ENCODE measurements at places on chromosomes 2 and 18. TPM values are rescaled to one million over a fixed set of nuclear protein-coding genes. Genes with fewer than 3 reads are reported as not detected.

- DNase-seq = peak; percentile 94
Observed at GRCh38 chr2:9638532-9638931, 7.7 kb upstream of the YWHAQ start.

GRCh38 chr2:120793682-120794403, 58.2 kb downstream of the GLI2 start:
- DNase-seq = peak; percentile 71

Gene ESPNL
- total RNA-seq = not detected

GRCh38 chr2:215817046-215817445, 196.3 kb downstream of the MREG start:
- no peak for DNase-seq

GRCh38 chr2:97759727-97760407, 46.5 kb downstream of the ZAP70 start:
- DNase-seq = no peak

Gene SERPINB5
- 96.5 TPM for total RNA-seq

- DNase-seq = no peak
Observed at GRCh38 chr2:45193581-45193980, 184.3 kb upstream of the SIX2 start.

DNA sequence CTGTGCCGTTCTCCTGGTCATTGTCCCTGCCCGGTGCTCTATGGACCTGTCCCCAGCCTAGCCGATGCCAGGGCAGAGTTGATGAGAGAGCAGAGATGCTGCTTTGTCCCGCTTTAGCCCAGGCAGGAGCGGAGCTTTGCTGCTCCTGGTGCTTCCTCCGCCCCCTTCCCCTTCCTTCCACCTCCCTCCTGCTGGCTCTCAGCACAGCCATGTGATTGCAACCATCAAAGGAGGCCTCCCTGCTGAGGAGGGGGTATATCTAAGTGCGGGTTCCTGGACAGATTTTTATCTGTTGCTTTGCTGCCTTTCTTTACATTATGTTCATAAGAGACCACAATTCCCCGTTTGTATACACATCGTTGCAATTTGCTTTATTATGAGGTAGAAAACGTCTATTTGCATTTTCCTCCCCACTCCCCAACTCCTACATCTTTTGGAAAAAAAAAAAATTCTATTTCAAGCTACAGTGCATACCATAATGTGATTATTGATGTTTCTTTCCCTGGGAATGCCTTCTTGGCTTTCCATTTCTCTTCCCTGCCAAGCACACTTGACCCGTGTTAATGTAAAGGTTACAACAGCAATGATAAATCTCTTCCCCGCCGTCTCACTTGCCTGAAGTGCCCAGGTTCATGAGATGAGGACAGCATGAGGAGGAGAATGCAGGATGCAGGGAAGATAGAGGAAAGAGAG, 25.4 kb downstream of the ALPK2 start:
- no peak for DNase-seq

Gene MFSD6
- total RNA-seq = 23.0 TPM

- no peak for DNase-seq
Observed at GRCh38 chr2:170216981-170217380, 39.0 kb downstream of the MYO3B start.

- DNase-seq = no peak
Observed at GRCh38 chr18:75836516-75836915, 409.0 kb upstream of the SMIM21 start.

Gene LMAN2L
- 31.4 TPM for total RNA-seq

- DNase-seq = no peak
Observed at GRCh38 chr2:102331311-102331980, 20.1 kb downstream of the IL1RL1 start.

GRCh38 chr18:75408554-75409506, 18.7 kb downstream of the SMIM21 start:
- DNase-seq = peak; percentile 99

DNA sequence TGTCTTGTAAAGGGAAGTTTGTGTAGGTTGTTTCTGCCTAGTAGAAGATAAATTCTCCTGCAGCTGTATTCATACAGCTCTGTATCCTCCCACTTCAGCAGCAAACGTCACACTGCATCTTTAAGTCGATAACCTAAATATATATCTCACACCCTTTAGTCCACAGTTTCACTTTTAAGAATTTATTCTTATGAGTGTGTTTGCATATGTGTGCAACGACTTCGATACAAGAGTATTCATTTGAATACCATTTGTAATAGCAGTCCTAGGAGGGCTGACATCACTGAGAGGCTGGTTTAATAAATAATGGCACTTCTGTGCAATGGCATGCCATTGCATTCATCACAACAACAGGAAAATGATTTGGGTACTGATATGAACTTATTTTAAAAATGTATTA, 63.8 kb upstream of the MSH6 start:
- DNase-seq = no peak

DNA sequence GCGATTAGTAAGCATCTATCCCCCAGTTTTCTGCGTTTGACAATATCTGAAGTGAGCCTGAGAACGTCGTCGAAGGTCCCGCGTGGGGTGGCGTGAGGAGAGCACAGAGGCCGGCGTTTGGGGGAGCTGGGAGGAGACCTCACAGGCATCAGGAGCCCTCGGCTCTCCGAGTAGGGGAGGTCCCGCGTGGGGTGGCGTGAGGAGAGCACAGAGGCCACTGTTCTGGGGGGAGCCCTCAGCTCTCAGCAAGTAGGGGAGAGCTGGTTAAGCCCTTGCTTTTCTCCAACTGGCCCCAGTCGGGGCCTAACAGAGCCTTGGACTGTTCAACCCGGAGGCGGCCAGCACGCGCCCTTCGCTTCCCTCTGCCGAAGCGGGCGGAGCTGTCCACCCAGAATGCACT, 134.3 kb downstream of the NFATC1 start:
- no peak for DNase-seq

- no peak for DNase-seq
Observed at GRCh38 chr2:102297891-102298290, 13.5 kb upstream of the IL1RL1 start.

DNA sequence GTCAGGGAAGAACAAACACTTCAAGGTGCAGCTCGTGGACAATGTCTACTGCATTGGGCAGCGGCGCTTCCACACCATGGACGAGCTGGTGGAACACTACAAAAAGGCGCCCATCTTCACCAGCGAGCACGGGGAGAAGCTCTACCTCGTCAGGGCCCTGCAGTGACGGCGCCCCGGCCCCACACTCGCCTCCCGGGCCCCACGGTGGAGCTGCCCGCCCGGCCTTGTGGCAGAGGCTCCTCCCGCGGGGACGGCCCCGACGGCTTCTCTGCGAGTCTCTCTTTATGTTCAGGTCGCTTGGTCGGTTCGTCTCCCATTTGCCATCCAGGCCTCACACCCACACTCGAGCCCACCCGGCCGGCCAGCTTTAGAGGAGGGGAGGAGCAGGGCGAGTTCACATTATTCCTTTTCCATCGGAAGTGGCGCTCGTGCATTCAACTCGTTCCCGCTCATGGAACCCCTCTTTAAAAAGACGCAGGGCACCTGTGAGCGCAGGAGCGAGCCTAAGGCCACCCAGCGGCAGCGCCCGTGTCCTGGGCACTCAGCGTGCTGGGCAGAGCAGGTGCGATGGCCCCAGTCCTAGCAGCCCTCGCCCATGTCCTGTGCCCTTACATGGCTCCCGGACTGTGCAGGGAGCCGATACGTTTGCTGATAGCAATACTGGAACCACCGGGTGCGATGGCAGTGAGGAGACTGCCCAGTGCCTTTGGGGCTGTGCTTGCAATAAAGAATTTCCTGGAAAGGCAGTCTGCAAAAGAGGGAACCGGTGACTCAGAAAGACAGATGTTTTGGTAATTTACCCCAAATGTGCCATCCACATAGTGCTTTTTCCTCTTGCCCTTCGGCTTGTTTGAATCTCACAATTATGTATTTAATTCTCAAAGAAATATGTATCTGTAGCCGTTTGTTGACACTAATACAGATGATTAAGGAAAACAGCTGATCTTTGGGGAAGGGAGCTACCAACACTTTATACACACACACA, 148.6 kb downstream of the NCK2 start:
- DNase-seq = no peak

Gene POTEJ
- not detected for total RNA-seq

GRCh38 chr2:12931186-12931844, 214.6 kb downstream of the TRIB2 start:
- peak; percentile 67 for DNase-seq

DNA sequence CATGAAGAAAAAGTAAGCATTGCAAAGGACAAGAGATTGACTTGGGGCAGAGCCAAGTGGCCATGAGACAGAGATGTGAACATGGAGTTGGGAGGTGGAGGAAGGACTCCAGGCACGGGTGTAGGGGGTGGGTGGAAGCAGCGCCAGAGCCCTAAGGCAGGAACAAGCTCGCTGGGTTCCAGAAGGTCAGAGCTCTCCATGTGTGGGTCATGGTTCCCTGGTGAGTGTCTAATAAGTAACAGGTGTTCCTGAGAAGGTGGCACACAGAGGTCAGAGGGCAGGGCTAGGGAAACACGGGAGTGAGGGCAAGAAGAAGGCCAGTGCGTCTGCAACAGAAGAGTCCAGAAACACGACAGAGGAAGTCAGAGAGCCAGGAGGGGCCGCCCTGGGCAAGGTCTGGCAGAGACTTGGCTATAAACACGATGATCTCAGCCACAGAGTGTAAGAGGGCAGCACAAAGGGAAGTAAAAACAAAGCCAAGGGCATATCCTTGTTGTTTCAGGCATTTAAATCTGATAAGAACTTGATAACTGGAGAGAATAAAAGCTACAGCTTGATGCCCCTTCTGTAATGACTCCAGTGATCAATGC, 260.8 kb downstream of the TGIF1 start:
- DNase-seq = peak; percentile 28

- DNase-seq = no peak
Observed at GRCh38 chr2:184799379-184799778, 201.1 kb downstream of the ZNF804A start.

DNA sequence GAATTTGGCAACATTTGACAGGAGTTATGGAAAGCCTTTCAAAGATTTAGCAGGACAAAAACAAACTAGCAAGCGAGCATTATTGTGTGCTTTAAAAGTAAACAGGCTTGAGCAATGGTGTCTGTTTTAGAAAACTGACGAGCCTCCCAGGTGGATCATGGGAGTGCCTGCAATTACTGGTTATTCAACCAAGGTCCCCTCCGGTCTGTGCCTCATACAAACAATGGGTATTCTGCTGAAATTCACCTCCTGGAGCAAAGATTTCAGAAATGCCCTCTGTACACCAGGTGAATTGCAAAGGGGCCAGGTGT, 22.4 kb downstream of the RTP5 start:
- no peak for DNase-seq

- DNase-seq = no peak
Observed at GRCh38 chr2:47072018-47072691, 83.0 kb downstream of the STPG4 start.

Gene ADAM23
- 0.22 TPM for total RNA-seq

DNA sequence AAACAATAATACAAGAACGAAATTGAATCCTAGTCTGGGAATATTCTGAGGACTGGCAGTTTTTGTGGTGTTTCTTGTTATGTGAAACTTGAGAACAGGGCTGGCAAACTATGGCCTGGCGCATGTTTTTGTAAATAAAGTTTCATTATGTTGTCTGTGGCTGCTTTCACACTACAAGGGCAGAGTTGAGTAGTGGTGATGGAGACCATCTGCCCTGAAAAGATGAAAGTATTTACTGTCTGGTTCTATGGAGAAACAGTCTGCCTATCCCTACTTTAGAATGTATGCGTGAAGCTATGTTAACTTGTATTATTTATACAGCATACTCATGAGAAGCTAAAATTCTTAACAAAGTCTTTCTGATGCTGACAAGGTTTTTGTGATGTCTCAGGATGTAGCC, 351.9 kb downstream of the LRRTM1 start:
- DNase-seq = no peak

Data from PC-3 (cell line).